Right ventricle myocardium inferior (tissue), 1 donor: ENCODE measurements at places on chromosomes 11 and 22.
A peak's percentile ranks its signal among the peaks of the same experiment; 100 is the strongest.

- DNase-seq, result no peak
These were observed 54.2 kb upstream of the CYP2D6 start for GRCh38 chr22:42184852-42185251.

GRCh38 chr22:19434401-19434800, 2.1 kb downstream of the MRPL40 start:
- no peak for DNase-seq

DNA sequence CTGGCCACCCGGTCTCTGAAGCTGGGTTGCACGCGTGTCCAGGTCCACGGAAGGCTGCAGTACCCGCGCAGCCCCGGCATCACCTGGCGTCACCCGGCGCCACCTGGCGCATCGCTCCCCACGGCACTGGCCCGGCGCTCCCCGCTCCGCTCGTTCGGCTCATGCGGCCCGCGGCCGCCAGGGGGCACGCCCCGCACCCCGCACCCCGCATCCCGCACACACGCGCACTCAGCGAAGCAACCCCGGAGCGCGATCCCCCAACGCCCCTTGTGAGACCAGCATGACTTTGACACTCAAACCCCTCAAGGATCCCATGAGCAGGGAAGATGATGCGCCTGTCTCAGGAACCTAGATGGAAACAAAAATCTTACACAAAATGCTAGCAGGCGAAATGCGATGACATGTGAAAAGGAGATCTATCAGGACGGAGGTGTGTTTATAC, 11.9 kb downstream of the B3GNT6 start:
- DNase-seq, result no peak

- no peak for DNase-seq
These were observed 21.0 kb downstream of the ASCL2 start for GRCh38 chr11:2249189-2249916.

DNA sequence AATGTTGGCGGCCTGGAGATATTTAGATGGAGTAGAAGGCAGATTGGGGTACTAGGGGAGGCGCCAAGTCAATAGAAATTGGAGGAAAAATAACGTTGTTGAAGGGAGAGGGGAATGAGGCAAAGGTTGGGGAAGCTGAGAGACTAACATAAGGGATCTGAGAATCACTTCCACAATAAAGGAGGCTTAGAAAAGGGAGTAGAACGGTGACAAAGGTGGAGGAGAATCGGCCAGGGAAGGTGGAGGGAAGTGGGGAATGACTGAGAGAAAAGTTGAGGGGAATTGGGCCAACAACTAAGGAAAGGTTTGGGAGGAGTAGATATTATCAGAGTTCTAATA, 510 bp downstream of the PPME1 start:
- DNase-seq, result no peak

DNA sequence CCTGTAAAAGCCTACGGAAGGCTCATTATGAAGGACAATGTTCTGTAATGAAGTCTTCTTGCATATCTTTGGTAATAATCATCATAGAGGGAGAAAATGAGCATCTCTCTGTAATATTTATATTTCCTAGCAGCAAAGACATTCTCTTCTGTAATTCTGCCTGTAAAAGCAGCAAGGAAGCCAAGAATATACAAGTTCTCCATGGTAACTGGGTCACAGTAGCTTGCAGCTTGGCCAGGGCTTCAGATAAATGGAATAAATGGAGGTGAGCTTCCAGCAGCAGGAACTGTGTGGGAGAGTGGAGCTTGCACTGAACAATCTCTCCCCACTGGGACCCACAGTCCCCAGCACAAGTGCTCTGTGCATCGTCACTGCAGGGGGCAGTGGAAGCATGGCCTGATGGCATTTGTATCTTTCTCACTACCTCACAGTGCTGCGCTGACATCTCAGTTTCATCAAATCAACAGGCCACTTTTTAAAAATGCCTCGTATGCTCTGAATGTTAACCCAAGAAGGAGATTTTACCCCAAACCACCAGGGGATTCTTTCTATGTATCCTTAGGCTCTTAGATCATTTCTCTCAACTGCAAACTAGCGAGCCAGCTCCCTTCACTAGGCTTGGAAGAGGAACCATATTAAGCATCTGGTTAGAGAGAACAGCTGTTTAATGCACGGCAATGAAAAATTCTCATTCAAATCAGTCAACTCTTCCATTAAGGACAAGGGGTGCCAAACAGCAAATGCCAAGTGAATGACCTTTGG, 1059.7 kb downstream of the OPCML start:
- DNase-seq, result no peak

- no peak for DNase-seq
These were observed 108.6 kb downstream of the STIM1 start for GRCh38 chr11:3964056-3964455.

DNA sequence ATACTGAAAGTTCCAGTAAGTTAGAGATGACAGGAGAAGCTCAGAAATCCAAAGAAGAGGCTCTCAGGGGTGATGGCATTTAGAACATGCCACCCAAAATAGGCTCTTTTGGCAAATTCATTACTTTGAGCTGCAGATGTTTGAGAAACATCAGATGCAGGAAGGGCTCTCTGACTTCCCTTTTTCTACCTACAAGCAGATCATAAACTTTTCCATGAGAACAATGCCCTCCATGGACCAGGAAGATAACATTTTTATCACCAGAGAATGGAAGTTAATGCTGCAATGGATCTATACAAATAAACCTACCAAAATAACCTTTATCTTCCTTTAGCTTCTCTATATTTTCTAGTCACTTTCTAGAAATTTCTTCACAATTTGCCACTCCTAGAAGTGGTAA, 32.7 kb upstream of the FAR1 start:
- no peak for DNase-seq

DNA sequence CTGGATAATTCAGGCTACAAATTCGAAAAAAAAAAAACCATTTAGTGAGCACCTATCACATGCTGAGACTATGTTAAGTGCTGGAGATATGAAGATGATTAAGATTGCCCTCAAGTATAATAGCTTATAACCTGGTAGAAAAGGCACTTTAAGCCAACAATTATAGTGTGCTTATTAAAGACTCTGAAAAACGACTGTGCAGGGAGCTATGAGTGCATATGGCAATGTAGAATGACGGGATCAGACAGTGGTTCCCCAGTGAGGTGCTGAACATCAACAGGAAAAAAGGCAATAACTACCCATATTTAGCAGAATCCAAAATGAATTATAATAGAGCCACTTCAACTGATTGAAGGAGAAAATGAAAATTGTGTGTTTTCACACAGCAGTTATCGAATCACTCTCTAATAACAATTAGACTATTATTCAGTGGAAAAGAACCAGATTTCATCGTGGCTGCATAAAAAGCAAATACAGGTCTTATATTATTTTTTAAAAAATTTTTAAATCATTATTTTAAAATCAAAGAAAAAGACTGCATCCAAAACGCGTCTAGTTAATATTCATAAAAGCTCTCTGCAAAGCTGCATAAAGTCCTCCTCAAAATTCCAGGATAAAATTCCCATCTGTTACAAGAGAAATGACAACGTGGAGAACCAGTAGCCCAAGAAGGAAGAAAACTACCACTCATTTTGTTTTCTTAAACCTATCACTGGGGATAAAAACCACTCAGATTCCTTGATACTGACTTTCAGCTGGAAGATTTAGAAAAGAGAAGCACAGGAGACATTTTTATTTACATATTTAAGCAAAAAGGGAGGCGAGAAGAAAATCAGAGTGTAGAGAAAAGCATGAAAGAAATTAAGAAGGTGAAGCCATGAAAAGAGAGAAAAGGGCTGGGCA, 1.1 kb downstream of the MTMR2 start:
- no peak for DNase-seq

GRCh38 chr11:95067841-95068219, 1.1 kb downstream of the SRSF8 start:
- peak; percentile 70 for DNase-seq

GRCh38 chr11:21396342-21397008, 727.1 kb downstream of the NELL1 start:
- no peak for DNase-seq

GRCh38 chr11:21811572-21811971, 381.3 kb upstream of the ANO5 start:
- no peak for DNase-seq

GRCh38 chr11:76661834-76662434, 8.6 kb downstream of the LRRC32 start:
- peak; percentile 20 for DNase-seq

DNA sequence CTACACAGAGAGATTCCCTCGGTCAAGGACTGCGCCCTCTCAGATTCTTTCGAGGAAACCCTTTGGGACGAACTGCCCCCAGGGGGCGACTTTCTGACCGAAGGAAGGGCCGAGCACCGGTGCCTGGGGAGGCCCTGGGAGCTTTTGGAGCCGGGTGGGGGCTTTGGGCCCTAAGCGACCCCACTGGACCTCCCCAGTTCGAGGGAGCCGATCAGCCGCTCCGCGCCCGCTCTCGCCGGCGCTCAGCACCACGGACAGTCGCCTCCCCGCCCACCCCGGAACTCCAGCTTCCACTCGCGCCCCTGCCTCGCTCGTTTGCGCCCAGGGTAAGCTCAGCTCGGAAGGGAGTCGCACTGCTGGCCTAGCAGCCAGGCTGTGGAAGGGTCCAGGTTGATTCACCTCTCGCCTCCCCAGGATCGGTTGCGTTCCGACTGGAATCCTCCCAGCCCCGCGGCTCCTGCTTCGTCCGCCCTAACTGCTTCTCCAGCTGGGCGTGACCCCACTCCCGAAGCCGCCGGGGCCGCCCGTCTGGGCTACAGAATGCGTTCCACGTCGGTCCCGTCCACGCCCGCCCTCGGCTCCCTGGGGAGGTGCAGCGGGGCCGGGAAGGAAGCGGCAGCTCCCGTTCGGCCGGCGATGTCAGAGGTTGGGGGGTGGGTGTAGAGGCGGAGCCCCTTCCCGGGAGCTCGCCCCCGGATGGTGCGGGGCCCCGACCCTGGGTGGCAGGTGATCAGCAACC, 428 bp downstream of the SCN3B start:
- peak; percentile 75 for DNase-seq

DNA sequence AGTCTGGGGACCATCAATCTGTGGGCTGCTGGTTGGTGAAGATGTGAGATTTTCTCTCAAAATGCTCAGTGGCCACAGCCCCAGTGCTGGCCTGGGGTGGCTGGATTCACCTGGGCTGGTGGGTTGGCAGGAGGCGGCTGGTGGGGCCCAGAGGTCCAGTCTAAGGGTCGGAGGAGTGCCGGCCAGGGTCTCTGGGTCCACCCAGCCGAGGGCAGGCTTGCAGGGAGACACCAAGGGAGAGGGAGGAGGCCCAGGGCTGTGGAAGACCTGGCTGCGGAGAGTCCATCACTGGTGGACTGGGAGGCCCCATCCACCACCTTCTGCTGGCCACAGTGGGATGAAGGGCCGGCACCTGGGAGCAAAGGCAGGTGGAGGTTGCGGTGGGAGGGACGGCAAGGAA, 582 bp upstream of the SHANK3 start:
- DNase-seq, result no peak

GRCh38 chr22:43400449-43400848, 11.4 kb upstream of the MPPED1 start:
- DNase-seq, result no peak

- no peak for DNase-seq
These were observed 145.9 kb downstream of the CEP164 start for GRCh38 chr11:117473481-117474091.

DNA sequence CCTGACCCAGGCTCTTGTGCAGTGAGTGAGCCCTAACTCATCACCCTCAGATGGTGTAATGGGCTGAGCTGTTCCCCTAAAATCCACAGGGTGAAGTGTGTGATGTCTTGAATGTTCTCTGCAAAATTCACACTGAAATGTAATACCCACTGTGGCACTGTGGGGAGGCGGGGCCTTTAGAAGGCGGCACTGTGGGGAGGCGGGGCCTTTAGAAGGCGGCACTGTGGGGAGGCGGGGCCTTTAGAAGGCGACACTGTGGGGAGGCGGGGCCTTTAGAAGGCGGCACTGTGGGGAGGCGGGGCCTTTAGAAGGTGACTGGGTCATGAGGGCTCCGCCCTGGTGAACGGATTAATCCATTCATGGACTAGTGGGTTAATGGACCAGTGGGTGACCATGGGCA, 33.0 kb downstream of the CHID1 start:
- no peak for DNase-seq

GRCh38 chr11:12271241-12271640, 106.1 kb upstream of the PARVA start:
- DNase-seq, result no peak

DNA sequence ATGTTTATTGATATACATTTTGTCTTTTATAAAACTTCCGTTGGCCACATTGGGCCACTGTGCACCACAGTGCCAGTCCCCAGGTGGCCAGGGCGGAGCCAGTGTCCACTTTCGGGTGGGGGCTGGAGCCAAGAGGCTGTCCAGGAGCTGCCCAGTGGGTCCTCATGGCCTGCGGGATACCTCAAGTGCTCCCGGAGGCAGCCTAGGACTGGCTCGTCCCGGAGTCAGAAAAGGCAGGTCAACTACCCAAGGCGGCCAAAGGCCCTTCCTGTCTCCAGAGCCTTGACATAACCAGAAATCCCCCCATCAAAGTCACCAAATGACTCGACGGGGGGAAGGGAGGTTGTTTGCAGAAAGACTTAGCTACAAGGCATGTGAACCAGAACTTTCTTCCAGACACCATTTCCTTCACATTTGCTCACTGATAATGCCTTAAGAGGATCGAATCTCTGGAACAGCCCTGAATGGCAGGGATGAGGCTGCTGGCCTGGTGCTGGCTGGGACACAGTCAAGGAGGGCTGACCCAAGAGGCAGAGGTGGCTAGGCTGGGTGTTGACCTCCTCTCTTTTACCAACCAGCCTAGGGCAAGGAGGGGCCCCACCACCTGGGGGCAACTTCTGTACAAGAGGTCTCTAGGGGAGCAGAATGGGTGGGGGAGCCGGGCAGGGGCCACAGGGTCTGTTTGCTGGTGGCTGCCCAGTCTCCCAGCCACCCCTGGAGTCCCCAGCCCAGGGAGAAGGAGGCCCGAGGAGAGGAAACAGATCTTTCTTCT, 8.4 kb downstream of the MRGPRF start:
- DNase-seq, result no peak

DNA sequence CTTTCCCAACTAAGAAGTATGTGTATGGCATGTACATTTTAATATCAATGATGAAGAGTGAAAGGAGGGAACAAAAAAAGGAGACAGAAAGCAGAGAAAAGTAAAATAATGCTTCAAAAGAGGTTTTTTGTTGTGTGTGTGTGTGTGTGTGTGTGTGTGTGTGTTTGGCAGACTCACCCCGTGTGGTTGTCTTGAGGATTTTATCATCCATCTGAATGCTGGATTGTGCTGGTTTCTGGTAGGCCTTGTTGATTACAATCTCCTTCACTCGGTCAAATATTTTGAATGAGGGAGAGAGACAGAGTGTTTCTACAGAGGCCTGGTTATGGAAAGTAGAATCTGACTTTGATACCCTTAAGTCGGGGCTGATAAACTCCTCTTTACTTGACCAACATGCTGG, 128.5 kb downstream of the ENTHD1 start:
- DNase-seq, result no peak

DNA sequence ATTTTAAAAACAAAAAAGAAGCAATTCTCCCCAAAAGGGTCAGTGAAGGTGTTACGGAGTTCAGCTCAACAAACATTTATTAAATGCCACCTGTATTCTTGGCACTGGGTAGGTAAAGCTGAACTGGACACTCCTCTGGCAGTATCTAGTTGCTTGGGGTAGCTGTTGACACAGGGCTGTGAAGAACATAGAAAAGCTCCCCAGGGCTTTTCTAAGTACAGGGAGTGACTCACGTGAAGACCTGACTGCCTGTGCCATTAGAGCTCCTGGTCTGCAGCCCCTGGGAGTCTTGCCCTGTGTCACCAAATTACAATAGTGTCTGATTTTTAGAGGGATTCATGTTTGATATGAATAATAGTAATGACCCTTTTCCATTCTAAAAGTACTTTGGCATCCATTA, 43.6 kb downstream of the COA4 start:
- DNase-seq, result no peak

GRCh38 chr22:21952586-21953571, at the start of gene PPM1F:
TSS of gene PPM1F (minus strand) at chr22:21952848. CDS start at chr22:21946048, 6,800 bp downstream.
- peak; percentile 94 for DNase-seq
